Stimulated activated CD8-positive, alpha-beta memory T cell treated with anti-CD3 and anti-CD28 coated beads, Interleukin-4, amount 100 ng/mL, for 4 hours (primary cell): ENCODE measurements at places on chromosomes 3 and 15.

DNA sequence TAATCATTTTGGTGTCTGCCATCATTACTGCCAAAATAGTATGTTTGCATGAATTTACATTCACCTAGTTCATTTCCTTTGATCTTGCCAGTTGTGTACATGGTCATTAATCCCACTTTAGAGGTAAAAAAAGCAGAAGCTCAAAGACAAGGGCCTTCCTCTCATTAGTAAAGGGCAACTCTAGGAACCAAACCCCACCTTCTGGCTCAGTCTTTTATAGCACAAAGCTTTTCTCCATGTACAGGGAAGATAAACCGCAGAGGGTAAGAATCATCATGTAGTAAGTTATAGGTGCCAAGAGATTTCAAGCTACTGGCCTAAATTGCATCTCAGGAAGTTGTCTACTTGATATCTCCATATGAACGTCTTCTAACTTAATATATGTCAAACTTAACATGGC, 19.3 kb upstream of the SPG21 start:
- no peak for DNase-seq

- DNase-seq = no peak
These were observed 191.8 kb downstream of the MAGI1 start for GRCh38 chr3:65846936-65847335.

DNA sequence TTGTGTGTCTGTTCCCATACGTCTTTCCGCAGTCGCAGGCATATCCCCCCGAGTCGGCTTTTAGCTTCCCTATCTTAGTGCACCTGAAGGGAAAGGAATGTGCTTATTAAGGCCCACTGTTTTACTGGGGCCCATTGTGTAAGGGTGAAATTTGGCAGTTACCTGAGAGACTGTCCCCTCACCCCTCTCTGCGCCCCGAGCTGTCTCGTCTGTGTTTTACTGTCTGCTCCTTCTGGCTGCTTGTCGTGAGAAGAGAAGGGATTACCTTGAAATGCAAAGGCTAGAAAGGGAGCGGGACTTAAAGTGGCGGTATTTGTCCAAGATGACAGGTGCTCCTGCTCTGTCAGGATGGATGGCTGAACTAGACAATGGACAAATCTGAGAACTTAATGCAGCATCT, 233.0 kb upstream of the POU1F1 start:
- DNase-seq = no peak

- DNase-seq = no peak
These were observed 163.8 kb downstream of the LSAMP start for GRCh38 chr3:116281313-116282143.

GRCh38 chr15:37007301-37007700, 93.0 kb downstream of the MEIS2 start:
- DNase-seq = no peak

DNA sequence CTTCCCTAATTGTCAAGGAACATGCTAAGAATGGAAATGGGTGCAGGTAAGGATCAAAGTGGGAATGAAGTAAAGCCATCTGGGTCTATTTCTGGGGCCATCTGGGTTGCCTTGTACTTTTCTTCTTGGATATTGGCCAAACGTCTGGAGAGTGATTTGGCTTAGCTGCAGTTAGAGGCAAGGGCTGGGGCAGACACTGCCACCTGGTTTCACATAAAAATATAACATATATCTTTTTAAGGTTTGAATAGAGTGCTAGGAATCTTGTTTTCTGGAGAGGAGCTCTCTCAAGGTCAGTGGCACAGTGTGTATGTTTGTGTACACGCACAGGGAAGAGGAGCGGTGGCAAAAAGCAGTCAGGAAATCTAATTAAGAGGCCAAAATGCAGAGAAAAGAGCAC, 24.7 kb upstream of the EOMES start:
- no peak for DNase-seq

DNA sequence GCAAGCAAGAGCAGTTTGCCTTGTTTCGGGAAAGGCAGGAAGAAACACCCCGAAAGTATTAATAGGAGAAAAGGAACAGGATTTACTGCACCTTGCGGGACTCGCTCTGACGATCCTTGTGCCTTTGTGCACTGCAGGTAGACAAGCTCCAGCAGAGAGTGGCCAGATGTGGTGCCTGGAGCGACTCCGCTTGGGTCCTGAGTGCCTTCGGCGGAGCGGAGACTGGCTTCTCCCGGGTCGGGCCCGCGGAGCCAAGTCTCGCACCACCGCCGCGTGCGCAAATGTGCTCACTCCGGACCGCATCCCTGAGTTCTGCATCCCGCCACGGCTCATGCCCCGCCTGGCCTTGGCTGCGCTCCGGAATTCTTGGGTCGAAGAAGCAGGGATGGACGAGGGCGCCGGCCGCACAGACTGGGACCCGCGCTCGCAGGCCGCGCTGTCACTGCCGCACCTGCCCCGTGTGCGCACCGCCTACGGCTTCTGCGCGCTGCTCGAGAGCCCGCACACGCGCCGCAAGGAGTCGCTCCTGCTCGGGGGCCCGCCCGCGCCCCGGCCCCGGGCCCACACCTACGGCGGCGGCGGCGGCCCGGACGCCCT, 769 bp downstream of the C2CD4A start:
- no peak for DNase-seq

DNA sequence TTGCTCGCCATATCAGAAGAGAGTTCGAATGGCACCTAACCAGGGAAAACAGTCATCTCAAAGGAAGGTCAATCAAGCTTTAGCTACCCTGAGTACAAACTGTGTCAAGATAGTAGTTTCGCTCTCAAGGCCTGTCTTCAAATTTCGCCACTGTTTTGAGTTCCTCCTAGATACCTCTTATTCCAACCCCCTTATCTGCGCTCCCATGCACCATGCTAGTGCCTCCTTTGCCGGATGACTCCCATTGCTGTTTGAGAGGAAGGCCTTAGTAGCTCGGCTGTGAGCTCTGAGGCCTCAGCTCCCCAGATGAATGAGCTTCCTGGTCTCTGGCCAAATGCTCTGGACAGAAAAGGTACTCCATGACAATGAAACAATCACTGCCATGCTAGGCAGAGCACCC, 256.0 kb downstream of the ULK4 start:
- no peak for DNase-seq

DNA sequence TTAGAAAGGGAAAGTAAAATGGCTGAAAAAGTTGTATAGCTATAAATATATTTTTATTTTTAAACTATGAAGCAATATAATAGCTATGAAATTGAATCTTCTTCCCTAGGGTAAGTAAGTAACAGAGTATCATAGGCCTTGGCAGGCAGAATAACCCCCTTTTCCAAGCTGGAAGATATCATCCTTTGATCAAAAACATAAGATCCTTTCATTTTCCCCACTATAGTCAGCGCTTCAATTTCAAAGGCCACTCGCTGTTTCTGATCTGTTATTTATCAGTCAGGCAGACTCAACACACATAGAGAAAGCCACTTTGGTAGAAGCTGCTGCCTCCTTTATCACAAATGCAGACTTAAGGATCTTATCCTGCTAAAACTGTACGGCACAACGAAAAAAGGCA, 74.0 kb upstream of the UBE2E2 start:
- DNase-seq = no peak

DNA sequence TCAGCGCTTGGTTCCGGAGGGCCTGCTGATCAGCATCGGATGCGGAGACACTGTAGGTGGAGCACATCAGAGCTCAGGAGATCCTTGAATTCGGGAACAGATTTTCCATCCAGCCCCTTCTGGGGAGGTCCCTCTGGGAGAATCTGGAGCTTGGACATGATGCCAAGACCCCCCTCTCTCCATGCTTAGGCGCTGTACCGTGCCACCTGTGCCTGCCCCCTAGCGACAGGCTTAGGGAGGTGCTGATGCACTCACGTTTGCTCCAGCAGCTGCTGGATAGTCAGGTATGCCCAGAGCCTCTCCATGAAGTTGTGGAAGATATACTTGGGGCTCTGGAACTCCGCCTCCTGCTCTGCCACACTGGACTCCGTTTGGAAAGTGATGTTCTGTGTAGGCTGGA, 9.7 kb downstream of the ITIH4 start:
- DNase-seq = no peak

- no peak for DNase-seq
These were observed 106.1 kb downstream of the OXNAD1 start for GRCh38 chr3:16370872-16371740.

GRCh38 chr3:182445576-182445975, 347.7 kb upstream of the ATP11B start:
- DNase-seq = no peak

- no peak for DNase-seq
These were observed 20.1 kb upstream of the VWA5B2 start for GRCh38 chr3:184209146-184209923.

GRCh38 chr3:131421957-131422498, 40.5 kb downstream of the NUDT16 start:
- DNase-seq = no peak

DNA sequence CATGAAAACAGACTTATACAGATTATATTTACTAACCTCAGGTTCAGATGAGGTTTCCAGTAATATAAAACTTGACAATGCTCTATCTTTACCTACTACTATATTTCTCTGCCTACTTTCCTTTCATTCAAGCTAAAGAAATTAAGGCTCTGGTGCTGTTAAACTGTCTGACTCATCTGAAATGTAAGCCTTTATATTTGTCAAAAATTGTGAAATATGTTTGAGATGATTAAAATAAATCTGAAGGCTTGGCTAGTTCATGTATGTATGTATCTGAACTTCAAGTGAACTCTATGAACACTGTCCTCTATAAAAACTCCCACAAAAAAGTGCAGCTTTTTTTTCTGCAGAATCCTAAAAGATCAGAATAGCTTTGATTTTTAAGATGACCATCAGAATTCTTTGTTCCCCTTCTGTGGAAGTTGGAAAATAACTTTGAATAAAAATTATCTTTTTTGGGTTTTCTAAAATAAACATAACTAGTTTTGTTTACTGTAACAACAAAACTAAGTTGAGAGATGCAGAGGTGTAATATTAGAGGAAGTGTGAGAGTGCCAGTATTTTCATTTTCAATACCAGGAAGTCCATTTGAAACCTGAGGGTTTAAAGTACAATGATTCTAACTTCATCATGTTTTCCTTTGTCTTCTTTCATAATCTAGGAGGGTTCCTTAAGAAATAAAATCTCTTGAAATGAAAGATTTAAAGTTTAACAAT, 42.2 kb downstream of the ILDR1 start:
- DNase-seq = no peak

DNA sequence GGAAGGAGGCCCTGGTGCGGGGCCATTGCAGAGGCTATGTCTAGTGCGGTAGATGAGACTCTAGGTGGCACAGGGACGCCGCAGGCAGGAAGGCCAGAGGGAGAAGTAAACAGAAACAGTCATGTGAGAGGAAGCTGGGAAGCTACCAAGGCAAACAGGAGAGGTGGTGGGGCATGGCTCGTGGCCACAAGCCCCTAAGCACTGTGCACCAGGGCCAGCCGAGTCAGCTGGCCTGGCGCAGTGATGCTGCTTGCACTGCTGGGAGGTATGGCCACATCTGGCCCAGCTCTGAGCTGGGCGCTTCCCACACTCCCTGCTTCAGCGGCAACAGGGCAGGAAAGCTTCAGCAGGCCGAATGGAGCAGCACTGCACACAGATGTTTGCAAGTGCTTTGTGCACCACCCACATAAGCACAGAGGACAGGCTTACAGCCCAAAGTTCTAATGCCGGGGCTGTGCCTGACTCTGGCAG, 76.6 kb downstream of the SRGAP3 start:
- DNase-seq = no peak
